ENCODE measurements at places on chromosomes 6 and 20.

GRCh38 chr20:62808211-62808865 is 3.7 kb downstream of the OGFR start:
- peak; percentile 77 for DNase-seq

DNA sequence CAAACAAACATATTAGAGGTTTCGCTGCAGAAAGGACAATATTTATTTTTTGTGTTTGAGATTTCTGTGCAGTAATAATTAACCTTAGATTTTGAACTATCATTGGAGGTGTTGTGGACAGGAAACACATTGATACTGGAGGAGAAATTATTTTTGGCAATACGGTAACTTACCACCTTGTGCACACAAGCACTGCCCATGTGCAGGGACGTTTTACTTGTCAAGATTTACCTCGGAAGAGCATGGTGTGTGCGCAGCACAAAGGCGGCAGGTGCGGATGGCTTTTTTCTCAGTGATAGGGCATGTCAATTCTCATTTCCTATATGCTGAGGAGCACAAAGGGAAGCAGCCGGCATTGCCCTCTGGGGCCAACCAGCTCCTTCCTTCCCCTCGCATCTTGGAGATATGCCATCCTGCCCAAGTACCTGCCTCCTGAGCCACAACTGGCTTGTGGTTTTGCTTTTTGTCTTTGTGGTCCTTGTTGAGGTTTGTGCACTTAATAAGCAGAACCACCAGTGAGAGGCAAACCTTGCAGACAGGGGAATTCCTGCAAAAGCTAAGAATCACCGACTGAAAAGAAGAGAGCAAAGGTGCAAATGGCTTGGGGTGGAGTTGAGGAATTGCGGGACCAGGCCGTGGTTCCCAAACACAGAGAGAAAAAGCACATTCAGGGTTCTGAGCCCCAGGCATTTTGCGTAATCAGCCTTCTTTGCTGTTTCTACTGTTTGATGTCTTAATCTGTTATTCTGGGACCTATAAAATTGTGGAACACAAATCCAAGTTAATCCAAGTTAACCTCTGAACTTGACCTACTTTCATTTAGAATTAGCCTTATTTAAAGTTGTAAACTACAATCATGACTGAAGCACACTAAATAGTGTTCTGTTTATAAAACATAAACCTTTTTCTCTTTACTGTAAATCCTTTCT is 21.9 kb downstream of the SAMD5 start:
- peak; percentile 32 for DNase-seq

GRCh38 chr6:4848382-4849068 is 72.3 kb downstream of the CDYL start:
- DNase-seq = no peak

GRCh38 chr6:53239526-53239925 is 90.9 kb upstream of the GCM1 start:
- DNase-seq = peak; percentile 55

DNA sequence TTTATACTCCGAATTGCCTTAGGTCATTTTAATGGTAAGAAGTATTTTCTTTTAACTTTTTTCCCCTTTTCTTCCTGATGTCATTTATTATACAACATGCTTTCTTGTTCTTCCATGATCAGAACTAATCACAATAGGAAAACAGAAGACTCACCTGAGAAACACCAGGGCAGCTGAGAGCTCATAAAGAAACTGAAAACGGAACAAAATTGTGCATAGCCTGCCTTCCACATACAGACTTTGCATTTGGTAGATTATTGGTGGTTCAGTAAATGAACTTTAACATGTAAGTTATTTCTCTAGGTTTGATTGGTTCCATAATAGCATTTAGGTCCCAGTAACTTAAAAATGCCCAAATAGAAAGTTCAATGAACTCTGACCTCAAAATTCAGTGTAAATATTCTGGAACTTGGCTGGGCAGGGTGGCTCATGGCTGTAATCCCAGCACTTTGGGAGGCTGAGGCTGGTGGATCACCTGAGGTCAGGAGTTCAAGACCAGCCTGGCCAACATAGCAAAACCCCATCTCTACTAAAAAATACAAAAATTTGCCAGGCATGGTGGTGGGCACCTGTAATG is 161.1 kb upstream of the DTNBP1 start:
- no peak for DNase-seq

DNA sequence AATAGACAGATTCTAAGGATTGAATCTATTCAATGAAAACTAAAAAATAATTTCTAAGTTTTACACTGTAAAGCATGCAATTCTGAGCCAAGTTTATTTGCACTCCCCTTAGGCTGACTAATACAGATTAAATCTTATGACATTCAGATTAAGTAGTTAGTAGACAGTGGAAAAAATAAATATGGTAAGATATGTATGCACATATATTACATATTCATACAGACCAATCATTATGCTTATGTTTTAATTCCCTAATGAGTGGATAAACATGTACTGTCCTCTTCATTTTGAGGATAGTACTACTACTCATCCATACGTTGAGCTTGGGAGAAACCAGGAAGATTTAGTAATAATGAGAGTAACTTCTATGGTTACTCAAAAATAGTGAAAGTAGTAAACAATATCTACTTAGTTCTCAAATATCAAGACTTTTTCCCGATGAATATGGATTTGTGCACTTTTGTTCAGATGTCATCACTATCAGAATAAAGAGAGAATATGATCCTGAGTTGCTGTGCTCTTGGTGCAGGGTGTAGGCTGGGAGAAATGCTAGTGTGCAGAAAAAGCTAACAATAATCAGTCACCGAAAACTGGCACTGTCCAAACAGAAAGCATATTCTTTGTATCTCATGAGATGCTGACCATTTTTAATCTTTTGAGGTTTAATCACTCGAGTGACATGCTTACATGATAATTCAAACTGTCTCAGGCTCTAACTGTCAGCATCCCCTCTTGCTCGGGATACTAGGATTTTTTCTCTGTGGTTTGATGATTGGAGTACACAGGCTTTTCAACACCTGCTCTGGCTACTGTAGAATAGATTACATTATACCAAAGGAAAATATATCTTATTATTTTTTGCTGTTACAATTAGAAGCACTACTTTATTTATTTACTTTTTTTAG is 111.6 kb downstream of the EPHA7 start:
- DNase-seq = no peak

GRCh38 chr6:76752841-76753240 is 680.4 kb upstream of the IMPG1 start:
- DNase-seq = no peak

DNA sequence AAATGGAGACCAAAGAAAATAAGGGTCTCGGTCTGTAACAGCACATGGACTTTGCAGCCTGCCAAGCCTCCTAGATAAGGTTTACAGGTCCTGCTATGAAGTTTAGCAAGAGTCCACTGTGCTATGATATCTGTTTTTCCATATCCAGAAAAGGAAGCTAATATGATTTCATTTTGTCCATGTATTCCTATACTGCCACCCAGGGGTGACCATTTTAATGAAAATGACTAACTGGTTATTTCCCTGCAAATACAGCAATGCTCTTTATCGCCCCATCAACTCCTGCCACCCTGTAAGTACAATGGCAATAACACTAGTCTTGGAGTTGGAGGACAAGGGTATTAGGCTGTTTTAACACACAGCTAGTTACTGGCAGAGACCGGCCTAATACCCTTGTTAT is 115.2 kb upstream of the GLP1R start:
- DNase-seq = no peak

DNA sequence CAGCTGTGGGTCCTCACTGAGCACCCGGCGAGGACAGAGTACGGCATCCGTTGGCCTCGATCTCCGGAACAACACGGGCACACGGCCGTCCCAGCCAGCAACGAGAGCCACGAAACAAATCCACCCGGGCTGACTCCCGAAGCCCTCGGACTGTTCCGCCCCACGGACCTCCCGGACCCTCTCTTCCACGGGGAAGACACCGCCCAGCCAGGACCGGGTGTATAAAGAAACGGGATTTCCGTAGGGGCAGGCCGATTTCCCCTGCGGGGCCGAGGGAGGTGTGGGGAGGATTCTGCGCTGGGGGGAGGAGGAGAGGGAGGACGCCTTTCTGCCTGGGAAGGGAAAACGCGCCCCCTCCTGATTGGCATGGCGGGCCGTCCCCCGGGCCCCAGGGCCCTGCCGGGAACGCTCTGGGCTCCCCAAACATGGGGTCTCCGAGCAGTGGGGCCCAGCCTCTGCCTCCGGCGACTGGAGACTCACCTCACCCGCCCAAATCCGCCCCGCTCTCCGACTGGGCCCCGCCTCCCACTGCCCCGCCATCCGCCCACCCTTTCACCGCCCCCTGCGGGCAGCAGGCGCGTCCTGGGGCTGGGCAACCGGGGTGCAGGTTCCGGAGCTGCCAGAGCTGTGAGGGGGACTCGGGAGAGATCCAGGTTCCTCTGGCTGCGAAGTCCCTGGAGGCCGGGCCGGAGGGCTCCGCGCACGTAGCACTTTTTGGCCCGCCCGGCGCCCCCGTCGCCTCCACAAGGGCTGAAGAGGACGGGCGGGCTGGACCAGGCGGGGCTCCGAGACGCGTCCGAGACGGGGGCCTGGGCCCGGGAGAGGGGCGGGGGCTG is 679 bp upstream of the PPDPF start:
- DNase-seq = peak; percentile 53

- no peak for DNase-seq
Observed at GRCh38 chr6:169850154-169850553, 98.7 kb downstream of the ERMARD start.

- no peak for DNase-seq
Observed at GRCh38 chr6:143697076-143697800, 19.5 kb downstream of the PHACTR2 start.

DNA sequence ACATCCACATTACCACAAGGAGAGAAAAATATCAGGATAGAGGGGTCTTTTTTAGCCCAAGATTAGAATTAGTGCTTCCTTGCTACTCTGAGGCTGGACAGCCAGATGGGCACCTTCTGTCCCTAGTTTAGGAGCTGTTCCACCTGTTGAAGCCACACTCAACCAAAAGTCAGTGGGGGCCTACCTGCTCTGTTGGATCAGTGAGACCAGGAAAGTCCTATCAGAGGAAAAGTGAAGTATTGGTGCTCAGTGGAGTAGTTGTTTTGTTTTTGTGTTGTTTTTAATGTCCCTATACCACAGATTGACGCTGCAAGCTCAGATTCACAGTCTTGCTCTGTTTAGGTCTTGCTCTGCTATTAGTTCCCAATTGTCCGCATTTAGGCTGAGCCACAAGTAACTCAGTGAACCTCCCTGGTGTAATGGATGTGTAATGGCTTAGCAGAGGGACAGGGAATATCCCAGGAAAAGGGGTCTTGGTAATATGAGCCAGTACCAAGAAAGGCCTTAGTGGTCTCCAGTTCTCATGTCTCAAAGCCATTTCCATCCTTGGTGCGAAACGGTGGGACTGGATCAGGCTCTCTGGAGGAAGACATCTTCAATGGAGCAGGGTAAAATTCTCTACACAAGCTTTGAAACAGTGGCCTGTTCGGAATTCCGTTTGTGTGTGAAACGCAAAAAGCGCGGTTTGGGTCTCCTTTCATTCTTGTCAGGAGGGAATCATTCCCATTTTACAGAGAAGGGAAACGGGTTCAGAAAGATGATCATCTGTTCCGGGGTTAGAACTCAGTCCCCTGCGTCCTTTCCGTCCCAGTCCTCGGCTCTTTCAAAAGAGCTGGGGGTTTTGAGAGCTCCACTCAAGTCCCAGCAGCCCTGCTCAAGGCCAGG is 631 bp upstream of the PABPC1L start:
- DNase-seq = no peak
